ENCODE measurements at places on chromosomes 11 and 22.

DNA sequence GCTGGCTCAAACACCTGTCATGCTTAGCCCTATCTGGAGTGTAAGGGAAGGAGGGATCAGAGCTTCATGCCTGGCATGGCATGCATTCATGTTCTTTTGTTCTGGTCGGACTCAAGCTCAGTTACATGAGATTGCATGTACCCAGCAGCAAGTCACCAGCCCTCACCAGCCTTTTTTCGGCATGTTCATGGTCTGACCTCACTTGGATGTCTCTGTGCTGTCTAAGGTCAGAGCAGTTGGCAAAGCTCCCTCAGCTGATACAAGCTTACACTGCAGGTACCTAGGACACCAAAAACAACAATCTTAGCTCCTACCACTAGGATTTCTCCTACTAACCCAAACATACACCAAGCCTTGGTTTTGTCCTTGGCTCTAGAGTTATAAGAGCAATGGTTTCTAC is 152.6 kb downstream of the BARX2 start:
- no peaks in the 10 kb centered on the region for H3K4me1 ChIP-seq
- no peak overlapping the region for H3K4me3 ChIP-seq
- H3K36me3 ChIP-seq: no peaks in the 10 kb centered on the region
- no peak for DNase-seq

DNA sequence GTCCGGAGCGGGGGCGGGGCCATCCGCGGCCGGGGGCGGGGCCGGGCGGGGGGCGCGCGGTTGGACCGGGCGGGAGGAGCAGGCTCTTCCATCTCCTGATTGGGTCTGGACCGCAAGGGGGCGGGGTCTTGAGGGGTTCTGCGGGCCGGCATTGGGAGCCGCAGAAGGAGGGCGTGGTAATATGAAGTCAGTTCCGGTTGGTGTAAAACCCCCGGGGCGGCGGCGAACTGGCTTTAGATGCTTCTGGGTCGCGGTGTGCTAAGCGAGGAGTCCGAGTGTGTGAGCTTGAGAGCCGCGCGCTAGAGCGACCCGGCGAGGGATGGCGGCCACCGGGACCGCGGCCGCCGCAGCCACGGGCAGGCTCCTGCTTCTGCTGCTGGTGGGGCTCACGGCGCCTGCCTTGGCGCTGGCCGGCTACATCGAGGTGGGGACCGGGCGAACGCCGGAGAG is at the start of gene APLP2:
Gene APLP2 (plus strand): TSS at position 236 of the 450 bp plus-strand sequence. CDS start 84 bp downstream, at position 320.
- peaks cover 18% of the 10 kb centered on the region for H3K36me3 ChIP-seq
- DNase-seq: peak; percentile 96
- peaks cover 2% of the 10 kb centered on the region for H3K27me3 ChIP-seq
- peak within 1 kb of the TSS; percentile 98 for H3K4me3 ChIP-seq
- H3K27ac ChIP-seq: peak within 1 kb of the TSS; percentile 98

GRCh38 chr11:107856981-107857517 is 1.5 kb downstream of the SLC35F2 start:
- peaks cover 25% of the 10 kb centered on the region for H3K4me1 ChIP-seq
- peak overlapping the region; percentile 95 for H3K4me3 ChIP-seq
- DNase-seq: no peak
- H3K27me3 ChIP-seq: no peaks in the 10 kb centered on the region

DNA sequence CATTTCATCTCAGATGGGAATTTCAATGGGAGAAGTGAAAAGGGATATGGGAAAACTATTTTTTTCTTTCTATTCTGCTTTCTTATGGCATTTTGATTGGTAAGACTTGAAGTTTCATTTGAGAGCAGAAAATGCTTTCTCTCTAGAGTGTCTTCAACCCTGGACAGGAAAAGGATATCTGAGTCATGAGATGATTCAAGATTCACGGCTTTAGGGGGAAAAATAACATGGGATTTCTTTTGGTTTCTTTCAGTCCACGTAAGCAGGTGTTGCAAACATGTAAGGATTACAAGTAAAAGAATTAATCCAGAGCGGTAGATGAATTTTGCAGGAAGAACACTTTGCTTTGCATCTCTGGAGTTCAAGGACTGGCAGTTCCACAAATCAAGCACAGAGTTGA is 1001.0 kb upstream of the TENM4 start:
- H3K4me3 ChIP-seq: no peak overlapping the region
- DNase-seq: no peak
- no peaks in the 10 kb centered on the region for H3K27me3 ChIP-seq

- peaks cover 15% of the 10 kb centered on the region for H3K4me1 ChIP-seq
- peaks cover 4% of the 10 kb centered on the region for H3K36me3 ChIP-seq
- no peak overlapping the region for H3K4me3 ChIP-seq
- H3K27ac ChIP-seq: no peak overlapping the region
These were observed 13.6 kb upstream of the NUP160 start for GRCh38 chr11:47861728-47862127.

DNA sequence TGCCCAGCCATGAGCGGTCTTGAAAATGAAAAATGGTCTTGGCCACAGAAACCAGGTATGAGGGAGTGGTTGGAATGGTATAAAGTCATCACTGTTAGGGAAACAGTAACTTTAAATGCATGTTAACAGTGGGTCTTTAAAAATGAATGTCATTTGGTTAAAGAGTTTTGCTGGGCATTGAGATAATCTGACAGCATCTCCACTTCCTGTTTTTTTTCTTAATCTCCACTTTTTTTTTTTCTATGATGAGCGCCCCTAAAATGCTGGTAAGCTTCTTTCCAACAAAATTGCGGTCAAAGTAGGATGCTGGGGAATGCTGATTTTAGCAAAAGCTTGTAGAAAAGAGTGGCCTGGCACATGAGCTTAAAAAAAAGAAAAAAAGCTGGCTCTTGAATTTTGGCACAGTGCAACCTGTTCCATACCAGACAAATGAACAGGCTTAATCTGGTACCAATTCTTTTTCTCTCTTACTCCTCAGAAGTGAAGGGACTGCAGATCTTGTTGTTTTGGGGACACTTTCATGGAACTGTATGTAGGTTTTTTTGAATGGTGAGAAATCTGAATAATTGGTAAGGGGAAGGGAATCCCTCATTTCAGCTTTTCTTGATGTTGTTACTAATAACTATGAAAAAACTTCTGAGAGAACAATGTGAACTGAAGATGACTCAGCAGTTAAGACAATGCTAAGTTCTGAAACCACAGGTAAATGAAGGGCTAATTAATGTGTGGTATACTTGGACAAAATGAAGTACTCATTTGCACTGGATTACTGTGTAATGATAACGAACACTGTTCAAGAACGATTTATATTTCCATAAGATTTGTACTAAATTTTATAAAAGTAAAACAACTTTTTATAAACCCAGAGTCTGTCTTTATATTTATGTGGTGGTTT is 3.1 kb upstream of the ARHGEF12 start:
- H3K4me1 ChIP-seq: peaks cover 10% of the 10 kb centered on the region
- no peak for DNase-seq
- peaks cover 11% of the 10 kb centered on the region for H3K36me3 ChIP-seq

GRCh38 chr11:57356268-57356667 is 18.1 kb downstream of the P2RX3 start:
- no peak overlapping the region for H3K27ac ChIP-seq
- no peaks in the 10 kb centered on the region for H3K36me3 ChIP-seq
- no peak overlapping the region for H3K4me3 ChIP-seq
- H3K27me3 ChIP-seq: peaks cover 13% of the 10 kb centered on the region
- no peak for DNase-seq

GRCh38 chr11:111540937-111541253 is 375 bp downstream of the LAYN start:
- H3K27me3 ChIP-seq: peaks cover 94% of the 10 kb centered on the region
- no peak for DNase-seq
- H3K36me3 ChIP-seq: no peaks in the 10 kb centered on the region
- peak overlapping the region; percentile 72 for H3K4me3 ChIP-seq
- H3K27ac ChIP-seq: no peak overlapping the region

- no peak overlapping the region for H3K27ac ChIP-seq
- no peaks in the 10 kb centered on the region for H3K27me3 ChIP-seq
- peaks cover 15% of the 10 kb centered on the region for H3K4me1 ChIP-seq
- no peak for DNase-seq
- H3K4me3 ChIP-seq: no peak overlapping the region
These were observed 8.1 kb downstream of the GRAMD1B start for GRCh38 chr11:123438131-123438627.

Data from effector memory CD8-positive, alpha-beta T cell (primary cell).